ENCODE measurements at places on chromosomes 6 and 20.

- DNase-seq: no peak
Measured at GRCh38 chr6:51908243-51908642, 179.2 kb downstream of the PKHD1 start.

GRCh38 chr6:33882154-33882553 lies 78.4 kb upstream of the MLN start:
- no peak for DNase-seq

- peak; percentile 42 for DNase-seq
Measured at GRCh38 chr20:667351-668034, 8.1 kb downstream of the SCRT2 start.

DNA sequence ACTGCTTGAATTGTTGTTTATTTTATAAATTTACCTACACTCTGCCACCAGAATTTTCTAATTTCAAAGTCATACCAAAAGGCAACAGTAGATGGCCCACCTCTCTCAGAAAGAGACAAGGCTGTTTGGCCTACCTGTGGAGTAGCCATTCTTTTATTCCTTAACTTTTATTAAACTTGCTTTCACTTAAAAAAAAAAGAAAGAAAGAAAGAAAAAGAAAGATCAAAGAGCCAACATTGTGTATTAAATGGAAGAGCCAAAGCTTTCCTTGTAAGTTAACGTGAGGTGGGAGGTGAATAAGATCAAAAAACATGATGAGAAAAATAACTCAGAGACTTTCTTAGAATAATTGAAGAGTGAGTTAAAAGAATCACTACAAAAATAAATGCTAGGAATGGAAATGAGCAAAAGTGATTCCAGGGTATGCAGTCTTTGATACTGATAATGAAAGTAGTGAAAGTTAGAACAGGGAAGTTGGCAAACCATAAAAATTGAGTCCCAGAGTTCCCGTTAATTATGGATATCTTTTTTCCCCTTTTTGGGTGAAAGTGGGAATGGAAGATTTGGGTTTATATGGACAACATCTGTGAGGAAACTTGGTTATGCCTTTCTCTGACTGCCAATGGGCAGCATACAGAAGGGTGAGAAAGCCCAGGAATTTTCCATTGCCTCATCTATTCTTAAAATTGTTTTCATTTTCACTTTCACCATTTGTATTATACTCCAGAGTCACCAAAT lies 35.9 kb upstream of the MYB start:
- peak; percentile 61 for DNase-seq

DNA sequence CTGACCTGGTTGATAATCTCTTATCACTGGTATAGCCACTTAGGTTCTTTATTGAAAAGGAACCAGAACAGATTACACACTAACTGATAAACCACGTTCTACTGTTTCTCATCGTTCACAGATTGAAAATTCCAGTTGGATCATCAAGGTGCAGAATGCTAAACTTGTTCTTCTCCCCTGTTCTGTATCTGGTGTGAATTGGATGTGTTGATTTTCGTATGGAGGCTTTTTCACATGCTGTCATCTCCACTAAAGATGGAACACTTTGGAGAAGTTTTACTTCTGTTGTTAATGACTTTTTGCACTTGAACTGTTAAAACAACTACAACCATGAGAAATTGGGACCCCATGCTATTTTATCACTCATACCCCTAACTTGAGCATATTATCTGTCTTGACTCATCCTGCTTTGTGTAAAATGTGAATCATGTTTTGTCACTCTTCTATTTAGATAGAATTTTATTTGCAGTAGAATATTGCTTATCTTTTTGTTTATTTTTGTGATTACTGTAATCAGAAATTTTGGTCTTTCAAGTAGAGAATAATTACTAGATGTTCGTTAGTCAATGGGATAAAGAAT lies 17.5 kb downstream of the VAPB start:
- DNase-seq: no peak

- DNase-seq: no peak
Measured at GRCh38 chr20:56827763-56828162, 198.7 kb downstream of the TFAP2C start.

DNA sequence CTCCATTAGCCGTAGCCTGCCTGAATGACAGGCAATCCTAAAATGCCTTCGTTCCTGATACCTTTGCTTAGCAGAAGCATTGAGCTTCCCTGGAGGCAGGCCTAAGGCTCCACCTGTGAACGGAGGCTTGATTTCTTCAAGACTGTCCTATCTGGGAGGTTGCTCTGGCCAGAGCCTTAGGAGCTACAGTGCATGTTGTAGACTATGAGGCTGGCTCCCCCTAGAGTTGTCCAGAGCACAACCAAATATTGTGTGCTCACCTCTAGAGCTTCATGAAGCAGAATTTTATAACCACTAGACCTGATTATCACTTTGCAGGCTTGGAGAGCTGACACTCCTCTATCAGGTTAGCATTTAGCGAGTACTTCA lies 217.8 kb downstream of the MAFB start:
- peak; percentile 43 for DNase-seq

GRCh38 chr6:143023695-143024094 lies 37.0 kb upstream of the AIG1 start:
- DNase-seq: peak; percentile 52

GRCh38 chr20:37356961-37357371 lies 11.0 kb downstream of the SRC start:
- no peak for DNase-seq

DNA sequence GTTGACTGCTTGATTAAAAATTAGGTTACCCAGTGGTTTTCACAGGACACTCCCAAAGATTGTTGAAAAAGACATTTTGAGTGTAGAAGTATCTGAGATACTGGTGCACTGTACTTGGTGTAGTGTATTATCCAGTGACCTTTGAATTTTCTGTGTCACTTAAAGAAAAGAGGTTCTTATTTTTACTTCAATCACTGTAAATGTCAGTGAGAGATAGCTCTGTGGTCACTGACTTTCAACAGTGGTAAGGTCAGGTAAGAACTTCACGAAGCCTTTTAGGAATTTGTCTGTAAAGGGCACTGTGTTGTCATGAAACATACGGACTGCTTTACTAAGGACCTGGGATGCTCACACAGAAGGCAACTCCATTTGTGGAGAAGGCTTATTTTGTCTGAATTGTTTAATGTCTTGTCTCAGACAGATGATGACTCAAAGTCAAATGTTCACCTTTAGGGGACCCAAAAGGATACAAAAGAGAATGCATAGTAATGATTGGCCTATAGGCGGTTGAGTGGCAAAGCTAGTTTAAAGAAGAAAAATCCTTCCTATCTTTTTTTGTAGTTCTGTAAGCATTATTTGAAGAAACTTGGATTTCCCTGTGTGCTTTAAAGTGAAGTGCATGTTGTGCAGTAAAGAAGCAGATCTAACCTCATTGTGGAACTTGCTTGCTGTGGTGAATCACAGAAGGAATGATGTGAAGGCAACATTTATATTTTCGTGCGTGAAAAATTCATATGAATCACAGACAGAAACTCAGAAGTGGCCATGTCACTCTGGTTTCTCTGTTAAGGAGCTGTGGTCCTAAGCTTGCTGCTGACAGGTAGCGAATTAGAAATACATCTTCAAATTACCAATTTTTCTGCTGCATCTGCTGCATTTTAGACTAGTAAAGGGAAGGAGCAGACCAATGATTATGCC lies 47.3 kb downstream of the ZFAND3 start:
- DNase-seq: peak; percentile 32

DNA sequence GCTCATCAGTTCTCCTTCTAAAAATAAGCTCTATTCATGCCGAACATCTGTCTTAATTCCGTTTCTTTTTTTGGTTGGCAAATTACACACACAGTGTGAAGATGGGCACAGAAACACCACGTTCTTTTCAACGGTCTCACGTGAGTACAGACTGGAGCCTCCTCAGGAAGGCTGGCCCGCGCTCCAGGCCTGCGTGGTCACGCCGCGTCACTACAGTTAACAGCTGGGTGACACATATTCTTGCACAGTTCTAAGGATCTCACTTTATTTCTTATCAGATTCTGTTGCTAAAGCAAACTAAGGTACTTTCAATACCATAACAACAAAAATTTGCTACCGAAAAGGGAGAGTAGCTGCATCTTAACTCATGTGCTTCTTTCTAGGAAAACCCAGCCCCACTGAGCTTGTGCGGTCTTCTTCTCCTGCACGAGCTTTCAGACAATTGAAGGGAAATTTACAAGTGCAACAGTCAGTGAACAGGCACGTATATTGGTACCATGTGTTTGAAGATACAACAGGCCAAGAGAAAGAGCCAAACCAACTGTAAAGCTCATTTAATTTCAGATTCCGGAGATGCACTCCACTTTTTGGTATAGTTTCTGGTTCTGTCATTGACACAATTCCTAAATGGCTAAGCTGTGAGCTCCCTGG lies 55.6 kb upstream of the MPC1 start:
- no peak for DNase-seq

- peak; percentile 47 for DNase-seq
Measured at GRCh38 chr6:168031411-168031971, 34.0 kb downstream of the KIF25 start.

GRCh38 chr6:53282741-53283140 lies 66.0 kb downstream of the ELOVL5 start:
- peak; percentile 45 for DNase-seq

- no peak for DNase-seq
Measured at GRCh38 chr6:168546151-168546550, 105.2 kb downstream of the SMOC2 start.

- peak; percentile 89 for DNase-seq
Measured at GRCh38 chr6:33694401-33694931, 17.0 kb downstream of the UQCC2 start.

DNA sequence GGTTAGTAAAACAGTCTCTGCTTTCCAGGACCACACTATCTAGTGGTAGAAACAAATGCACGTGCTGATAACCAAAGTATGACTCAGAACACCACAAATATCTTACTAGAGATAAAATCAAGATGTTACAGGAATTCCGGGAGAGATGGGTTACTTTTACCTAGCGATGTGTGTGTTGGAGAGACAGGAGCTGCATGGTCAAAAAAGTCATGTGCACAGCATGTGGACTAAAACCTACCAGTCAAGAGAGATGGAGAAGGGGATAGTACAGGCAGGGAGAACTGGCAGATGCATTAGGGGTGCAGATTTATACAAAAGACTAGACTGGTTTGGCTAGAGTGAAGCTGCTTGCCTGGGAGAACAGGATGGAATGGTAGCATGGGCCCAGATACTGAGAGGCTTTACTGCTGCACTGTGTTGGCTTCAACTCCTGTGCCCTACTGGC lies 75.3 kb upstream of the MRAP2 start:
- DNase-seq: peak; percentile 79

GRCh38 chr6:168708526-168708925 lies 267.5 kb downstream of the SMOC2 start:
- DNase-seq: no peak

DNA sequence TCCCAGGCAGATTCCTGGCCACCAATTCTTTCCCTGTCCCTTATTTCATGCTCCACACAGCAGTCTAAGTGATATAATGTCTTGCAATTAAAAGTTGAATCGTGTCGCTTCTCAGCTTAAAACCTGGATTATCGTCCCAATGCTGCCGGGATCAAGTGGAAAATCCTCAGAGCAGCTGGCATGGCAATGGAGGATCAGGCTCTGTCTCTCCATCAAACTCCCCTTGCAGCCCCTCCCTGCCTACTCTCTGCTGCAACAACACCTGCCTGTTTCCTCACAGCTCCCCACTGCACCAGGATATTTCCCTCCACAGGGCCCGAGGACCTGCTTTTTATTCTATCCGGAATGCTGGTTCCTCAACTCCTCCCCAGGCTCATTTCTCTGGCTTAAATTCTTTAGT lies 277.1 kb downstream of the SYNE1 start:
- DNase-seq: no peak

GRCh38 chr6:10030942-10031537 lies 383.8 kb downstream of the TFAP2A start:
- peak; percentile 47 for DNase-seq

GRCh38 chr6:84777888-84778287 lies 13.5 kb upstream of the TBX18 start:
- DNase-seq: peak; percentile 31

All from M059J (cell line).